ENCODE measurements at places on chromosomes 13 and 19.

- no peak for DNase-seq
Observed at GRCh38 chr13:41077475-41077874, 16.2 kb downstream of the WBP4 start.

DNA sequence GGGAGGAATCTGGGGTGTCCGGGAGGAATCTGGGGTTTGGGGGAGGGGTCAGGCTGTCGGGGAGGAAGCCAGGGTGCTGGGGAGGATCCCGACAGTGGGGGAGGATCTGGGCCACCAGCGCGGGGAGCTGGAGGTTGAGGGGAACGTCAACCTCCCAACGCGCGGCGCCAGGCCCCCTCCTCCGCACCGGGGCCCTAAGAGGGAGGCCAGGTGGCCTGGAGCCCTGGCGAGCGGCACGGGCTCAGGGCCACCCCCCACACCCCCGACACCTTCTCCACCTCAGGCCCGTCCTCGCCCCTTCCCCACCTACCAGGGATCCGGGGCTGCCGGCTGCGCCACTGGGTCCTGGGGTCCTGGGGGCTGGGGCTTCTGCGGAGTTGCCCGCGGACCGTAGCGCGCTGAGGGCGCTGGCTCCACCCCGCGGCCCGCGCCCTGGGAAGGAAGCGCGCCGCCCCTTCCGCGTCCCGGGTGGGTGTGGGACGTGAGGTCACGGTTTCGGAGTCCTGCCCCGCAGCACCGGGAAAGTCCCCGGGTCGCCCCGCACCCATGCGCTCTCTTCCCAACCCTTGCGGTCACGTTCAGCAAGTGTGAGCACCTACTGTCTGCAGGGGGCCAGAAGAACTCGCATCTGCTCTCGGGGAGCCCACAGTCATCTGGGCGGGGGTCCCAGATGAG, at the start of gene TICAM1:
Gene TICAM1 (minus strand): TSS at position 409 of the 675 bp plus-strand sequence. CDS start 13,335 bp downstream, outside the sequence.
- peak; percentile 55 for DNase-seq

- no peak for DNase-seq
Observed at GRCh38 chr19:30692181-30692811, 320.1 kb downstream of the ZNF536 start.

GRCh38 chr19:29576046-29576606, 30.0 kb upstream of the POP4 start:
- no peak for DNase-seq

- DNase-seq: no peak
Observed at GRCh38 chr13:103097366-103097928, 31.2 kb upstream of the SLC10A2 start.

- no peak for DNase-seq
Observed at GRCh38 chr13:21446656-21447055, 12.4 kb downstream of the ZDHHC20 start.

- DNase-seq: peak; percentile 57
Observed at GRCh38 chr13:46983881-46984280, 87.0 kb upstream of the HTR2A start.

GRCh38 chr19:19418555-19419260, 13.2 kb downstream of the GATAD2A start:
- DNase-seq: no peak

DNA sequence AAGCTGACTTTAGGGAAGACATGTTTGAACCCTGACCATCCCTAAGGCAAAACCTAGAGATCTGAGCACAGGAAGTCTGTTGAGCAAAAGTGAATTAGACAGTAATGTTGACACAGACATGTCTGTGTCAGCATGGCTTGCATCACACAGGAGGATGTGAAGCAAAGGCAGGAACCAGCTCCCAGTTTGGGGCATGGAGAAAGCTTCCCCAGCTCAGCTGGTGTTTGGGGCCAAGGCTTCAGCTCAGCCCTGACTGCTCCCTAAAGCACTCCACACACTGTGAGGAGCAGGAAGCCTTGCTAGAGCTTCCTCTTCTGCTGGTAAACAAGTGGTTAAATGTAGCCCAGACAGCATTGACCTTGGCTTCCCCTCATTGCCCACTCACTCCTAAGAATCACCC, 153.8 kb upstream of the UBL3 start:
- no peak for DNase-seq

DNA sequence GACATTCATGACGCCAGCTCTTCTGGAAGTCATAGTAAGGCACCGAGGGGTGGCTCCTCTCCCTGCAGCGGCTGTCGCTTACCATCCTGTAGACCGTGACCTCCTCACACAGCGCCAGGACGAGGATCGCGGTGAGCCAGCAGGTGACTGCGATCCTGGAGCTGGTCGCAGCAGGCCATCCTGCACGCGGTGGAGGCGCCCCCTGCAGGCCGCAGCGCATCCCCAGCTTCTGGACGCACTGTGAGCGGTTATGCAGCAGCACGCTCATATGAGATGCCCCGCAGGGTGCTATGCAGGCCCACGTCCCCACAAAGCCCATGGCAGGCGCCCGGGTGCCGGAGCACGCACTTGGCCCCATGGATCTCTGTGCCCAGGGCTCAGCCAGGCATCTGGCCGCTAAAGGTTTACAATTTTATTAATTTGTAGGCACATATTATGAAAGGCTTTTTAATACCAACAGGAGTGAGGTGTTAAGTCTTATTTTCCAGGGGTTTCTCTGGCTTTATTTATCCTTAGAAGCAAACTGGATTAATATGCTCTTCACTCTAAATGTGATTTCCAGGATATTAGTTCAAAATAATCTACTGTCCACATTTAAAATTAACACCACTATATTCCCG, 35.6 kb upstream of the PSPC1 start:
- no peak for DNase-seq

- no peak for DNase-seq
Observed at GRCh38 chr13:29937841-29938240, 87.4 kb upstream of the UBL3 start.

GRCh38 chr13:99176309-99177276, 24.1 kb upstream of the UBAC2 start:
- peak; percentile 54 for DNase-seq

- no peak for DNase-seq
Observed at GRCh38 chr13:92959790-92960189, 266.8 kb upstream of the GPC6 start.

DNA sequence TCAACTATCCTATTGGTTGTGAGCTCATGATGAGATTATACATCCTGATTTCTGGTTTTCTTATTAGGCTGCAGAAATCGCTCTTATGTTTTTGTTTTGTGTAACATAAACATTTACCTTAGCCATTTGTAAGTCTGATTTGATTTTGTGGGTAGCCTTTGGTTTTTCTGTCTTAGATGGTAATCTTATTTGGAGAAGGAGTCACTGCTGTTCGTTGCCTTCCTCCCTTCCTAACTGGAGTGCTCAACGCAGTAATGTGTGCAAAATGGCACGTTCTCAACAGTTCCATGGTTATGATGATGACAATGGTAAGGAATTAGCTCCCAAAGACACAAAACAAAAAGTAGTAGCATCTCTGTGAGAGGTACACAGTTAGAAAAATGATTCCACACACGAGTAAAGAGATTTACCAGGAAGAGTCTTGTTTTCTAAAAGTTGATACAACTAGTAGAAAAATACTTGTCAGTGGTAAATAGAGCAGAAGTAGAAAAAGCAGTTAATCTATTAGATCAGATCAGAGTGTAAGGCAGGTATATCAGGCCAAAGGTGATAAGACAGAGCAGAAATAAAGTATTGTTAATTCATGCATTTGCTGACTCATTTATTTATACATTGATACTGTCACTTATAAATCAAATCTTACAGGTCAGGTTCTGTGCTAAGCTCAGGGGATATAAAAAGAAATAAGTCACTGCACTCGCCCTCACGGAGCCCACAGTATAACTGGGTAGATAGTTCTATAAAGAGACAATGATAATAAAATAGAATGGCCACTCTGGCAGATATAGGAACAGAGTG, 270.0 kb downstream of the NALCN start:
- peak; percentile 50 for DNase-seq

DNA sequence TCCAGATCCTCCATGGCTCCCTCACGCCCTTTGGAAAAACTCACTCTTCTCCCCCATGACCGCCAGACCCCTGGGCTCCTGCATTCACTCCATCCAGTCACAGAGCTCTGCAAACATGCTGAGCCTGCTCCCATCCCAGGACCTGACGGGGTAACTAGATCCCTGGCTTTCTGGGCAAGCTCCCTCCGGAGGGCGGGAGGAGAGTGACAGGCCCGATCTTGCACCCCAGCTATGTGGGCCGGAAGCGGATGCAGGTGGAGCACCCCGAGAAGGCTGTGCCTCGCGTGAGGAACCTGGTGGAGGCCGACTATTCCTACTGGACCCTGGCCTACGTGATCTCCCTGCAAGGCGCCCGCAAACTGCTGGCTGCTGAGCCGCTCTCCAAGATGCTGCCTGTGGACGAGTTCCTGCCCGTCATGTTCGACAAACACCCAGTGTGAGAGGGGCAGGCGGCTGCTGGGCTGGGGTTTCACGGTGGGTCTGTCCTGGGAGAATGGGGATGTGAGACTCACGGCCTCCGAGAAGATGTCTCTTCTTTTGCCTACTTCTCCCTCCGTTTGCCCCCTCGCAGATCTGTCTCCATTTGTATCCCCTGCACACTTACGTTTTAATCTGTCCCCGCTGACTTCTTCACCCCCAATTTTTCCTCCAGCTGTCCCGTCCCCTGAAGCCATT, 25.2 kb downstream of the COLGALT1 start:
- no peak for DNase-seq

- no peak for DNase-seq
Observed at GRCh38 chr13:97498419-97498818, 64.5 kb downstream of the RAP2A start.

DNA sequence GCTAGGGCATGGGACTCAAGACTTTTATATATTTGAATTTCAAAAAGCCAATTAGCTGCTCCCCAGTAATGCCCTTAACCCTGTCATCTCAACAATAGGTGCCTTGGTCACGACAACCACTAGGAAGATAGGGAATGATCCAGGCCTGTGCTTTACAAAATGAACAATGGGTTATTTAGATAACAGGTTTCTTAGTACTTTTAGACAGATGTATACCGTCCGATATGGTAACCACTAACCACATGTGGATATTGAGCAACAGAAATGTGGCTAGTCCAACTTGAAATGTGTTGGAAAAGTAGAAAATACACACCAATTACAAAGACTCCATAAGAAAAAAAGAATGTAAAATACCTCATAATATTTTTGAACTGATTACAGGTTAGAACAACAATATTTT, 201.2 kb downstream of the LHFPL6 start:
- no peak for DNase-seq

DNA sequence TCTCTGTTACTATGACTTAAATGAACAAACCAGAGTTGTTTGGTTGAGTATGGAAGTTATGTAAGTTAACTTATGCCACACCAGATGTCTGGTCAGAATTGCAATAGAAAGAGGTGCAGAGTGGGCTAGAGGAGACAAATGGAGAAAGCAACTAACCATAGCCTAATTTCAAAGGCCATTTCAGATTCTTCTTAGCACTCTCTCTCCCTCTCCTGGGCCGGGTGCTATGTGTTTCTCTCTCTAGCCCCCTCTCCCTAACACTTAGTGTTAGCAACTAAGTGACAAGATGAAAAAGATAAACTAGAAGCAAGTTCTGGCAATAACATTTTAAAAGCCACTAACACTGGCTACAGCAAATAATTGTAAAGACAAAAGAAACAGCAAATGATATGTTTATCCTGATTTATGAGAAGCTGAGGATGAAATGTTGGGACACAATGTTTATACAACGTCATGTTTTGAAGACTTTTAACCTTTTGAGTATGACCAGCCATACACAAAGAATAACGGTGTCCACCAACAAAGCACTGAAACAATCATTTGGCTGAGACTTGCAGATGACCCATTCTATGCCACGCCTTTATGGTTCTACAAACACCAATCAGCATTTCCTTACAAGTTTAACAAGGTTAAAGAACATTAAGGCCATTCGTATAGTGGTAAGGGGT, 18.6 kb downstream of the SERPINE3 start:
- no peak for DNase-seq

DNA sequence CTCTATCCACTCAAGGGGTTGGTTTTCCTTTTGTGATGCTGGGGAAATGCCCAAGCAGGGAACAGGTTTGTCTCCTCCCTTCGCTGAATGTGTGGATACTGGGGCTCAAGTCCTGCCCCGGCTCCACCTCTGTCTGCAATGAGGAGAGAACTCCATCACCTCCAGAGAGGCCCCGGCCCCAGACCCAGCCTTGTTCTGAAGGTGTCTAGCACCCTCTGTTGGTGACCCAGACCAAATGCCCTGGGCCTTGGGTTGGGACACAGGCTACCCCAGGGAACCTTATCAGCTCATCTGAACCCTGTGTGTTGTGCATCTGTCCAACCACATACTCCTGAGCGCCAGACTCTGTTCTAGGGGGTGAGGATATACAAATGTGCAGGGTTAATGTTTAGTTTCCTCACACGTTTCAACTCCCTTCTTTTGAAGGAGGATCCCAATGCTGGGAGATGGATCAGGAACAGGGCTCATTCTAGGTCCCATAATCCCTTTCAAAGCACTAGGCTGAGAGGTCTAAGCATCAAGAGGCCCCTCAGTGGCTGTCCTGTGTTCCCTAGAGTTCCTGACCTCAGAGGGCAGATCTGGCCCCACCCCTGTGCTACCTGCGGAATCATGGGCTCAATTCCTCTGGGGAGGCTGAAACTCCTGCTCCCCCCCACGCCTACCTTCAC, 112.5 kb upstream of the SLC7A1 start:
- DNase-seq: peak; percentile 43

DNA sequence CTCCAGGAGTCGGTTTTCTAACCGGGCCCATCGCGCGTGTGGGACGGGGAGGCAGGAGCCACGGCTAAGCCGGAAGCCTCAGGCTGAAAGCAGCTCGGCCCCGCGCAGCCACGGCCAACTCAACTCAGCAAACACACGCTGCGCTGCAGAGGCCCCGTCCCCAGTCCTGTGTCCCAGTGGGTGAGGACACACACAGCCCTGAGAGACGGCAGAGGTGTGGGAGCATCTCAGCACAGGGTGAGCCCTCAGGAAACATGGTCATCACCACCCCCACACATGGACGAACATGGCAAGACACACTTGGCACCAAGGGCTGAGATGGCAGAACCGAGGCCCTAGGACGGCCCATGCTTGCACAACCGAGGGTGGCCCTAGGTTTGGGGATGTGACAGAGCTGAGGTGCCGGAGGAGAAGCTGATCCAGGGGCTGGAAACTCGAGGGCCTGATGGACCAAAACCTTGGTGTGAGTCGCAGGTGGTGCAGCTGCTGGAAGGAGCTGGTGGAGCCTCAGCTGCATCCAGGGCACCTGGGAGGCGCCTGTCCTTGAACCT, 29.0 kb upstream of the C13orf46 start:
- no peak for DNase-seq

DNA sequence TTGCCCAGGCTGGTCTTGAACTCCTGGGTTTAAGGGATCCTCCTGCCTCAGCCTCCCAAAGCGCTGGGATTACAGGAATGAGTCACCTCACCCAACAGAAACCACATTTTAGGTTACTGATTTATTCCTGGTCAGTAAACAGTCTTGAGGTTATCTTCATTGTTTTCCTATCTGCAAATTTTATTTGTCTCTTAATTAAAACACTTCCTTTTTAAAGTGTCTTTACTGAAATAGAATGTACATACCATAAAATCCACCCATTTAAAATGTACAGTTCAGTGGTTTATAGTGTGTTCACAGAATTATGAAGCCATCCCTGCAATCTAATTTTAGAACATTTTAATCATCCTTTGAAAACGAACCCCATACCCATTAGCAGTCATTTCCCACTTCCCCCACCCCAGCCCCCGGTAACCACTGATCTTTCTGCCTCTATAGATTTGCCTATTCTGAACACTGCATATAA, 63.0 kb downstream of the MAP4K1 start:
- DNase-seq: peak; percentile 14

- no peak for DNase-seq
Observed at GRCh38 chr19:27694361-27695055, 1518.4 kb downstream of the UQCRFS1 start.

- DNase-seq: no peak
Observed at GRCh38 chr13:79626924-79627323, 146.0 kb downstream of the NDFIP2 start.

GRCh38 chr19:54608792-54609191, 15.4 kb downstream of the LILRA1 start:
- DNase-seq: no peak

Data from M059J (cell line).